ENCODE measurements at places on chromosomes 12 and 14.

DNA sequence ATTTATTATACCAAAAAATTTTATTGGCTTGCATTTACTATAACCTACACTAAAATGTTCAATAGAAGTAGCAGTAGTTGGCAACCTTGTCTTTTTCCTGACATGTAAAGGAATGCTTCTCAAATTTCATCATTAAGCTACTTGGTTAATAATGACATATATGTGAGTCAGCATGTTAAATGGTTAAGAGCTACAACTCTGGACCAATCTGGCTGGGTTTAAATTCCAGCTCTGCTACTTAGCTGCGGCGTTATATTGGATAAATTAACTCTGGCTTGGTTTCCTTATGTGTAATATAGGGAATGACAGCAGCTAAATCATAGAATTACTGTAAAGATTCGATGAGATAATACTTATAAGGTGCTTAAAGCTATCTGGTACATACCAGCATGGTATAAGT is 53.7 kb upstream of the OTOGL start:
- no peak for DNase-seq

DNA sequence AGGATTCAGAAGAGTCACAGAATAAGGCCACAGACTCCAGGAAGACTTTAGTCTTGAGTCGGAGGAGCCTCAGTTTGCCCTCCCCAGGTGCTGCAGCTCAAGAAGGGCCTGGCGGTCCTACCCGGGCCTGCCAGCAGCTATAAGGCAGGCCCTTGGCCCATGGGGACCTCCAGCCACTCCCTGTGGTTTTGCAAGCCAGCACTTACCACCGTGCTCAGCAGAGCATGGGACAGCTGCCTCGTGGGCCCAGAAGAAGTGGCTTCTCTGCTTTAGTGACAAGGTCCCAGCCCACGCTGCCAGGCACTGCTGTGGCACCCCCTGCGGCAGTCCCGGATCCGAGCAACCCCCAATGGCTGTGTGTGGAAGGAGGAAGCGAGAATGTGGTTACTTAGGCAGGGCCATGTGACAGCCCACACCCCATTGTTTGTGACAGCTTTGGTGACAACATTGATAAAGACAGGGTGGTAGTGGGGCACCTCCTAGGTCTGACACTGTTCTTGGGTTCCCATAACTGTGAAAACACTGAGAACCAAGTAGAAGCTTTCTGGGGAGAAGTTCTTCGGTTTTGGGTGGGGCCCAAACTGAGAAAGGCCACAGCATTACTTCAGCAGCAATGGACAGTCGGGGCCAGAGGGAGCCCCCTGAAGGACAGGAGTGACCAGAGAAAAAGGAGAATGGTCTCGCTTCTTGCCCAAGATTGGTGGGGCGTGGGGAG is at the start of gene SELPLG:
SELPLG (minus strand) TSS at position 361 of the 715 bp plus-strand sequence. CDS start 9,587 bp downstream, outside the sequence.
- no peak for DNase-seq

GRCh38 chr12:105587237-105587636 is 256.7 kb downstream of the C12orf75 start:
- DNase-seq, result no peak

DNA sequence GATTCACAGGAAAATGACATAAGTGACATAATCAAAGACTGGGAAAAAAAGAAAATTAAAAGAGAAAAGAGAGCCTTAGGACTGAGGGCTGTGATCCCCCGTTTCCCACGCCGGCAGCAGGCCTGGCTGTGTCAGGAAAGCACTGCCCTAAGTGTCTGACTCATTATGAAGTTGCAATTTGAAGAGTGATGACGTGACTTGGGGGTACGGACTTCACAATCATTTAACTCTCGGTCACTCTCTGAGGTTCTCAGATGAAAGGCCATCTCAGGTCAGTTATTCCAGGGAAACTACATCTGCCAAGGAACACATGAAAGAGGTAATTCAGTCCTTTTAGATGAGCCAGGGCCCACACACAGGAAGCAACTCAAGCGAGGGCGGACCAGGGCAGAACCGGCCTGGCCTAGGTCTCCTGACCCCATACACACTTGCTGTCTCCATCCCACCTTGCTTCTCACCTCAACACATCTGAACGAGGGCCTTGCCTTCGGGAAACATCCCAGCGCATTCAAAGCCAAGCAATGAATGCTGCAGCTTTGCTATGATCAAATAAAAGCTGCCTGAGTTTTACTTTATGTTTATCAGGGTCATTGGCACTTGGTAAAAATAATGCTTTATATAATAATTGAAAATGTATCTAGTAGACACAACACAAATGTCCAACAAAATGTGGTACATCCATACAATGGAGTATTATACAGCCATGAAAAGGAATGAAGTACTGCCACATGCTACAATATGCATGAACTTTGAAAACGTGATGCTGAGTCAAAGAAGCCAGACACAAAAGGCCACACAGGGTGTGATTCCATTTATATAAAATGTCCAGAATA is 2.7 kb downstream of the SSH1 start:
- no peak for DNase-seq

GRCh38 chr12:1922985-1923384 is 4.5 kb upstream of the CACNA2D4 start:
- DNase-seq, result no peak

GRCh38 chr14:91358654-91359220 is 58.9 kb downstream of the CCDC88C start:
- no peak for DNase-seq

Data from NCI-H345 (cell line).